HS-27A (cell line): ENCODE measurements at places on chromosomes 7 and 10.

- DNase-seq, result no peak
Measured at GRCh38 chr10:80552151-80552646, 14.5 kb downstream of the SH2D4B start.

DNA sequence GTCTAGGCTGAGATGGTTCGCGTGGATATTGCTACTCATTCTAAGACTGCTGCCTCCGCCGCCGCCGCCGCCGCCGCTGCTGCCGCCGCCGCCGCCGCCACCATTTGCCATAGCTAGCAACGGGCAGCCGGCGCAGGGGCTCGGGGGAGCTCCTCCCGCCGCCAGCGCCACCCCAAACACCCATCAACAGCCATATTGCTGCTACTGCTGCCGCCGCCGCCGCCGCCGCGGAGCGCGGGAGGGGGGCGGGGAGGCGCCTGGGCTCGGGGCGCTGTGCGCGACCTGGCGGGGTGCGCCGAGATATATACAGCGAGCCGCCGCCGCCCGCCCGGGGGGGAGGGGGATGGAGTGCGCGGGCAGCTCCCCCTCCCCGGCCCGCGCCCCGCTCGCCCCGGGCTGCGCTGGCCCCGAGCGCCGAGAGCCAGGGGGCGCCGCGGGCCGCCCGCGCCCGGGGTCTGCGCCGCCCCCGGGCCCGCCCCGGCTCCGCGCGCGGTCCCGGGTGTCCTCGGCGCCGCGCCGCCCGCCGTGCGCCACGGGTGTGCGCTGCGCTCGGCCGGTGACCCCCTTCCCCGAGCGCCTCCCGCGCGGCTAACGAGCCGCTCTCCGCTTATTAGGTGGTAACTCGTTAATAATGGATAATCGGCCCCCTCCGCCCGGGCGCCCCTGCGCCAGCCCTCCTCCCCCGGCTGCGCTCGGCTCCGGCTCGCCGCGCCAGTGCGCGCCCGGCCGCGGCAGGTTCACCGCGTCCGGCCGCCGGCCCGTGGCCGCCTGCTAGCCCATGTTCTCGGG is at the start of gene KCNMA1:
Gene KCNMA1 (minus strand): TSS at position 277 of the 789 bp plus-strand sequence.
- DNase-seq, result no peak

DNA sequence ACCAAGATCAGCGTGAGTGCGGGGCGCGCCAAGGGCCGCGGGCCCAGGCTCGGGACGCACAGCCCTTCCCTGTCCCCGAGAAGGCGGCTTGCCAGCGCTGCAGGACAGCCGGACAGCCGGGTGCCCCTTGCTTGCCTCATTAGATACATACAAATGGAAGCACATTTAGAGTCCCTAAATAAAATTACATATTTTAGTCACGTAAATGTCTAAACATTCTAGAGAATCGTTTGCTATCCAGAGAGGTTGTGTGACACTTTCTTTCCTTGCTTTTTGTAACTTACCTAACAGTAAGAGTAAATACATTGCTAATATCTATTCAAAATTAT is 4.8 kb downstream of the VSTM2A start:
- no peak for DNase-seq

- DNase-seq, result no peak
Measured at GRCh38 chr7:98903246-98903645, 24.9 kb downstream of the TRRAP start.

DNA sequence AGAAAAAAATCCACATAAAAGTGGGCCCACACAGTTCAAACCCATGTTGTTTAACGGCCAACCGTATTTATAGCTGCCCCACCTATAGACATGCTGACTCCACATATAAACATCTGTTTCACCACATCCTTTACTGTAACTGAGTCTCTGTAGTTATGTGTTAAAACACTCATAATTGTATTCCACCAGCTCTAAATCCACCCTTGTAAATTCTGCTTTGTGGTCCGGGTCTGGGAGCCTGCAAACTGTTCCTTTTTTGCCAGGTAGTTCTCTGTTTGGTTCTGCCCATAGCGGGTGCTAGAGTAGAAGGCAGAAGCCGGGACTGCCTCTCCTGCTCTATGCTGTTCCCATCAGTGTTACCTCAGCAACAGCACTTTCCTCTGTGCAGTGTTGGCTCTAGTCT is 20.2 kb upstream of the FHIP2A start:
- DNase-seq, result no peak

DNA sequence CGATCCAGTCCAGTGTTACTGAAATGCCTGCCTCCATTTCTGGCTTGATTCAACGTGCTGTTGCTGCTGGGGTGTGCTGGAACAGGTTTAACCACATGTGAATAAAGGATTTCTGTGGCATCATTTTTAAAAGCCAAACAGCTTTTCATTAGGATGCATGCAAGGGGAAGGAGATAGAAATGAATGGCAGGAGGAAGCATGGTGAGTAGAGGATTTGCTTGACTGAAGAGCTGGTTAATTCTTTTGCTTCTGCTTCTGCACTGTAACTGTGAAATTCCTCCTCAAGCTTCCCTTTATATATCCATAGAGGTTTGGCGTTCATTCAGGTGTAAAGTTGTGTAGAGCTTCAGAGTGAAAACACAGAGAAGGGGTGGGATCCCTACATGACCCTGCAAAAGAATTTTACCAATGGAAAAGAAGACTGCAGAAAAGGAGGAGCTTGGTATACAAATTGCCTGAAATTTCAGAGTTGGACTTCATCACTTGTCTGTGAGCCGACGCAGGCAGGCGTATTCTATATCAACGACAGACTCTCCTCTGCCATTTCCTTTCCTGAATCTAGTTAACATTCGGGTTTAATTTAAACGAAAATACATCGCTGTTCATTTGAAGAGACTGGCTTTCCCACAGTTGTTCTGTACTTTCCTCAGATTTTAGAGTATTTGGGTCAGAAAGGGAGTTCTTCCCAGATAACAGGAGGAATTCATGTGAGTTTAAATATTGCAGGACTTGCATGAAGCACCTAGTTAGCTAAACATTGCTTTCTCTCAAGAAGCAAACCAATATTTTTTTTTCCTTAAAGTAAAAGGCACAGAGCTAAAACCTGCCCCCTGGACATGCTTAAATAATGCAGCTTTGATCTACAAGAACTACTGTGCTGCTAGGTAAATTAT is at the start of gene SOSTDC1:
Gene SOSTDC1 (minus strand): TSS at position 270 of the 893 bp plus-strand sequence. CDS start 70 bp downstream, at position 200.
- no peak for DNase-seq

DNA sequence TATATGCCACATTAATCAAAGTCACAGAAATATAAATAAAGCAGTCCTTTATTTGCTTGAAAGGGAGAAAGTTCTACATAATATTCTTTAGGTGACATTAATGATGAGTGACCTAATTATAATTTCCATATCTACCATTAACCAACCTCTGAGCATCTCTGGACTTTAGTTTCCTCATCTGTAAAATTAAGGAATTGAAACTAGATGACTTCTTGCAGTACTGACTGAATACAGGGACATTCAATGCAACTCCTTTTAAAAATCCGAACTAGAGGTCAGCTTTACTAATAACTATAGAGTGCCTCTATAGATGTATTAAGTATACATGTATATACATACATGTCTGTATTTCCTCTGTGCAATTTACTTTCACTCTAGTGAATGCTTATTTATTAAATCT is 3.9 kb downstream of the FMC1 start:
- no peak for DNase-seq

- no peak for DNase-seq
Measured at GRCh38 chr10:43002596-43002995, 74.3 kb upstream of the RET start.
